ENCODE measurements at places on chromosomes 1 and 21.

DNA sequence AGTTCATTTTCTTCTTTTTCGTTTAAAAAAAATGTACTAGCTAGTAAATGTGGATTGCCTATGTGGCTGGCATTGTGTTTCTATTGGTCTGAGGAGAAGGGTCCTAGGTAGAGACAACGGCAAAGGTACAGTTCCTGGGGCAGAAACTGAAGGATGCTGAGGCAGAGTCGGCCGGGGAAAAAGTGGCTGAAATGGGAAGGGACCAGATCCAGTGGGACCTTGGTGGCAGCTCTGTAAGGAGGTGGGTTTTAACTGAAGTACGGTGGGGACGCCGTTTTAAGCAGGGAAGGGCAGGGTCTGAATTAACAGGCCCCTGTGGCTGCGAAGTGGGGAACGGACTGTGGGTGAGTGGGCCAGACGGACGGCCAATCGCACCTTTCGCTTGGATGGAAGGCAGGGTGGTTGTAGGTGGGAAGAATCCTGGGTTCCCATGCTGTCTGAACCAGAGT is 420 bp upstream of the VPS13D start:
- no peak for DNase-seq

- no peak for DNase-seq
These were observed 15.4 kb downstream of the AHDC1 start for GRCh38 chr1:27588256-27589232.

GRCh38 chr1:87197156-87197555 is 131.5 kb upstream of the LMO4 start:
- no peak for DNase-seq

DNA sequence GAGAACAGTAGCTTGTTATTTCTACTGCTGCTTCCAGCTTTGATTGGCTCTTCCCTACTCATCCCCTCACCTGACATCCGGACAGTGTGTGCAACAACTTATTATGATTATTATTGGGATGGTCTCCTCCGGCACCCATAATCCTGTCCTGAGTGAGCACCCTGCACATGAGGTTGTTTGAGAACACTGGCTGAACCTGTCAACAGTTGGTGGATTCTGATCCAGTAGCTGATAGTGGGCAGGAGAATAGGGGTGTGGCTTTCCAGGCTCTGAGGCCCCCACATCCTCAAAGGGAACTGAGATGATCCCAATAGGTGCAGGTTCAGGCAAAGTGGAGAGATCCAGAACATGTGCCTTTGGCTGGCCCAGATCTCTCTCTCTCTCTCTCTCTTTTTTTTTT is 60.5 kb downstream of the RUNX1 start:
- no peak for DNase-seq

DNA sequence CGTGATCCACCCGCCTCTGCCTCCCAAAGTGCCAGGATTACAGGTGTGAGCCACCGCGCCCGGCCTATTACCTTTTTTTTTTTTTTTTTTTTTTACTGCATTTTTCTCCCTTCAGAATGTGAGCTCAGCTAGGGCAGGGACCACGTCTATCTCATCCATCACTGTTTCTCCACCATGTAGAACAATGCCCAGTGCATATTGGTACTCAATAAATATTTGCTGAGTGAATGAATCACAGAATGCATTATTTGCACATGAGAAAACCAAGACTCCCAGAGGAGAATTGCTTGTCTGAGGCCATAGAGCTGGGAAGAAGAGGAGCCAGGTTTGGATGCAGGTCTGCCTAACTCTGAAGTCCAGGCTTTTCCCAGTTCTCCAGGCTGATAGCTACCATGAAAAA is 8.2 kb upstream of the SLC9A1 start:
- DNase-seq: no peak

DNA sequence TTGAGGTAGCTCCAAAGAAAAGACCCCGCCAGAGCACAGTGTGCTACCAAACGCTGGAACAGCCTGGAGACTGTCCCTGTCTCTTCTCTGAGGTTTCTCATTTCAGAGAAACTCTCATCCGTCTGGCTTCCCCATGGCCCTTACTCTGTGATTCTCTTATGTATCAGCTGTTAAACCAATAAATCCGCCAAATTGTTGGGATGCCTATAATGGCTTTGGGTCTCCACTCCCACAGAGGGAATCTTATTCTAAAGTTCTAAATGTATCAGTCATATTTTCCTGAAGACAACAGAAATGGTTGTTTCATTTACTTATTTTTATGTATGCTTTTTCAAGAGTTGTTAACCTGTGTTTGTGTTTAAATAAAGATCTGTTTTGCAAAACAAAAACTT is 4.0 kb downstream of the ERG start:
- DNase-seq: no peak

Measured in RPMI8226 (cell line).